ENCODE measurements at places on chromosomes 6 and 20.

DNA sequence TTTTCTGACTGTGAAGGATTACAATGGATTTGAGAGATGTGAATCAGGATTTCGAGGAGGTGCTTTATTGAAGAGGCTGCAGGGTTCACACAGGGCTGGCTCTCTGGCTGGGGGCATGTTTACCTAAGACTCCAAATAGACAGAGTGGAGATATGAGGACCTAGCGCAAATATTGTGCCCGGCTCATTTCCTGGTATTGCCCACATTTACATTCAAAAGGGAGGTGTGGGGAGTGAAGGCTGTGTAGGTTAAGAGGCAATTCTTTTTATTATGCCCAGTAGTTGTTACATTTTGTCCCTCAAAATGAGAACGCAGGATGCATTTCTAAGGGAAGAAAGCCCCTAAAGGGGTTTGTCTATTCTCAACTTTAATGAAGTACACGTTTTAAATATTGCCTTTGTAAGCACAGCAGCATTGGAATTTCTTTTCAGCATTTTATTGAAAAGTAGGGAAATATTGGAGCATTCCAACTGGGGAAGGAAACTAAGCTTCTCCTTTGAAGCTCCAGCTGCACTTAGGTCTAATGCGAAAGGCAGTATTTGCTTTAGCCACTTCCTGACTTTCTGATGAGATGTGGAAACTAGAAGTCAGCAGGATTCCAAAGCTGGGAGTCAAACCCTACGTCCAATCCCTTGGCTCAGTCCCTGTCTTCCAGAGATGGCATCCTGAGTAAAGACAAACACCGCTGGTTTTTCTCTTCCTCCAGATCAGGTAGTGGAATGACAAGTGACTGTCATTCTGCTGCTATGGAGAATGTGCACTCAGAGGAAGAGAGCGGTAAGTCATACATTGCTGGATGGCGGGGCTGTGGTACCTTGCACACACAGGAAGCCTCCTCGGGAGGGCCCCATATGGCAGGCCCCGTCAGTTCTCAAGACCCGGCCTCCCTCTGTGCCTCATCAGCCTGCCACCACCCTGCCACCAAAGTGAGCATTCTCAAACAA lies 70.7 kb downstream of the MYB start:
- DNase-seq, result no peak

DNA sequence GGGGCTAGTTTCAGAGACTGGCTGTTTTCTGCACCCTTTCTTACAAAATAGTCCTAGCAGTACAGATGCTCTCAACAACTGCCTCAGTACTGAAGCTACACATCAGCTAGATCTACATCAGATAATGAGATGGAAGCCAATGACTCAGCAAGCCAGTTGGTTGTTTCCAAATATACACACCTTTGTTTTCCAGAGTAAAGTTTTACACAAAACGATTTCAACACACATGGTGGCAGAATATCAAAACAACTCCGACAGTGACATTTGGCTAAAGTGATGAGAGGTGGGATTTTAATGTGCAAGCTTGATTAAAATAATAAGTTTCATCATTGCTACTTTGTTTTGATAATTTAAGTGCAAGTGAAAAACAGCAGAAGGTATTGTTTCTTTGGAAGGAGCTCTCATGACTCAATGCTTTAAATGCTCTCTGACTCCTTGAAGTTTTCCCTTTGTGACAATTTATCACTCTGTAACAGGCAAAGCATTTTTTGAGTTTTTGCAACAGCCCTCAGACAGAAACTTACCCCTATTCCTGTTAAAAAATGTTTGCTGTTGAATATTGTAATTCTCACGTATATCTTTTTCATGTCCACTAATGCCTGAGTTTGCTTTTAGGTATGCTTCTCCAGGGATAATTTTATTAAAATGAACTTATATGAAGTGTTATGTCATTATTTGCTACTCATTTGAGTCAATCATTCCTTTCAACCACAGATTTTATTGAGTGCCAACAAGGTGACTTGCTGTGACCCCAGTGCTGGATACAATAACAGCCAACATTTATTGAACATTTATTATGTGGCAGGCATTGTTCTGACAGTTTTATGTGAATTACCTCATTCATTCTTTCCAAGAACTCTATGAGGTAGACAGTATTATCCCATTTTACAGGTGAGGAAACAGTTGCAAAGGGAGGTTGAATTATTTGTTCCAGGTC lies 882.0 kb downstream of the TFAP2A start:
- DNase-seq, result no peak

- DNase-seq, result no peak
Observed at GRCh38 chr6:135944120-135944519, 92.6 kb downstream of the PDE7B start.

- no peak for DNase-seq
Observed at GRCh38 chr6:134182528-134182927, 130.1 kb upstream of the SLC2A12 start.

- no peak for DNase-seq
Observed at GRCh38 chr6:41325446-41326066, 9.9 kb upstream of the NCR2 start.

- DNase-seq, result no peak
Observed at GRCh38 chr20:54295686-54296085, 87.8 kb downstream of the PFDN4 start.

Data from inflammatory macrophage treated with lipopolysaccharide for 4 hours (primary cell).